Heart right ventricle (tissue), 16 donors: ENCODE measurements at places on chromosomes 3 and 15. TPM values are rescaled to one million over a fixed set of nuclear protein-coding genes. Genes with fewer than 3 reads are reported as not detected.

KBTBD13 gene
- total RNA-seq, result 4.6 TPM

ALPK3 gene
- total RNA-seq, result 247 TPM

MAGEF1 gene
- 32.5 TPM for total RNA-seq

POLR2H gene
- total RNA-seq, result 21.3 TPM

ZIC4 gene
- not detected for total RNA-seq

SLC9C1 gene
- total RNA-seq, result 1.6 TPM

- no peaks in the 10 kb centered on the region for H3K27me3 ChIP-seq
- H3K27ac ChIP-seq, result no peak overlapping the region
- no peaks in the 10 kb centered on the region for H3K4me1 ChIP-seq
These were observed 511.4 kb upstream of the CBLB start for GRCh38 chr3:106380232-106380631.

GRCh38 chr3:22609139-22609538 lies 594.0 kb upstream of the UBE2E2 start:
- H3K4me1 ChIP-seq, result no peaks in the 10 kb centered on the region
- no peak overlapping the region for H3K4me3 ChIP-seq
- DNase-seq, result no peak
- H3K27ac ChIP-seq, result no peak overlapping the region
- no peaks in the 10 kb centered on the region for H3K36me3 ChIP-seq

GRCh38 chr15:96657096-96657495 lies 326.6 kb downstream of the NR2F2 start:
- no peaks in the 10 kb centered on the region for H3K4me1 ChIP-seq
- H3K4me3 ChIP-seq, result no peak overlapping the region
- H3K27ac ChIP-seq, result no peak overlapping the region
- DNase-seq, result no peak
- no peaks in the 10 kb centered on the region for H3K27me3 ChIP-seq
- H3K36me3 ChIP-seq, result no peaks in the 10 kb centered on the region

GRCh38 chr15:81311752-81312464 lies 12.0 kb downstream of the STARD5 start:
- DNase-seq, result no peak
- H3K27ac ChIP-seq, result peak overlapping the region; percentile 89
- H3K4me3 ChIP-seq, result no peak overlapping the region
- no peaks in the 10 kb centered on the region for H3K36me3 ChIP-seq

GRCh38 chr3:45345846-45346580 lies 42.4 kb upstream of the LARS2 start:
- H3K27ac ChIP-seq, result no peak overlapping the region
- H3K27me3 ChIP-seq, result peaks cover 8% of the 10 kb centered on the region
- no peak overlapping the region for H3K4me3 ChIP-seq
- DNase-seq, result no peak
- H3K4me1 ChIP-seq, result no peaks in the 10 kb centered on the region

GRCh38 chr3:45773072-45773471 lies 23.3 kb downstream of the SLC6A20 start:
- H3K4me3 ChIP-seq, result no peak overlapping the region
- no peaks in the 10 kb centered on the region for H3K4me1 ChIP-seq
- H3K27me3 ChIP-seq, result no peaks in the 10 kb centered on the region
- no peak overlapping the region for H3K27ac ChIP-seq
- no peak for DNase-seq

- peaks cover 76% of the 10 kb centered on the region for H3K4me1 ChIP-seq
- DNase-seq, result no peak
- H3K27me3 ChIP-seq, result no peaks in the 10 kb centered on the region
- H3K27ac ChIP-seq, result no peak overlapping the region
- H3K36me3 ChIP-seq, result no peaks in the 10 kb centered on the region
These were observed 25.2 kb downstream of the CORO2B start for GRCh38 chr15:68603951-68604350.

GRCh38 chr3:38580450-38581382 lies 68.8 kb downstream of the SCN5A start:
- H3K4me3 ChIP-seq, result no peak overlapping the region
- H3K27ac ChIP-seq, result peak overlapping the region; percentile 77

- DNase-seq, result no peak
- H3K27ac ChIP-seq, result no peak overlapping the region
- H3K4me3 ChIP-seq, result no peak overlapping the region
- no peaks in the 10 kb centered on the region for H3K36me3 ChIP-seq
- H3K4me1 ChIP-seq, result peaks cover 13% of the 10 kb centered on the region
These were observed 14.2 kb downstream of the CMTM7 start for GRCh38 chr3:32405711-32406323.

GRCh38 chr3:143822374-143822773 lies 25.9 kb downstream of the SLC9A9 start:
- no peak overlapping the region for H3K4me3 ChIP-seq
- no peaks in the 10 kb centered on the region for H3K36me3 ChIP-seq
- H3K27ac ChIP-seq, result no peak overlapping the region
- H3K4me1 ChIP-seq, result no peaks in the 10 kb centered on the region
- no peak for DNase-seq

- no peaks in the 10 kb centered on the region for H3K27me3 ChIP-seq
- no peak overlapping the region for H3K27ac ChIP-seq
- H3K4me1 ChIP-seq, result peaks cover 14% of the 10 kb centered on the region
- no peak for DNase-seq
These were observed 173.7 kb downstream of the FHIT start for GRCh38 chr3:61077551-61077950.

- peak; percentile 29 for DNase-seq
- peaks cover 56% of the 10 kb centered on the region for H3K27me3 ChIP-seq
- H3K27ac ChIP-seq, result no peak within 1 kb of the TSS
- H3K4me3 ChIP-seq, result no peak within 1 kb of the TSS
- no peaks in the 10 kb centered on the region for H3K4me1 ChIP-seq
These were observed at the start of gene ALDH1A3 for GRCh38 chr15:100879464-100880138. TSS of gene ALDH1A3 (plus strand) at chr15:100879831. CDS start at chr15:100879908, 77 bp downstream.

GRCh38 chr3:18355832-18356231 lies 69.3 kb downstream of the SATB1 start:
- H3K27ac ChIP-seq, result no peak overlapping the region
- peaks cover 3% of the 10 kb centered on the region for H3K4me1 ChIP-seq
- no peak for DNase-seq

DNA sequence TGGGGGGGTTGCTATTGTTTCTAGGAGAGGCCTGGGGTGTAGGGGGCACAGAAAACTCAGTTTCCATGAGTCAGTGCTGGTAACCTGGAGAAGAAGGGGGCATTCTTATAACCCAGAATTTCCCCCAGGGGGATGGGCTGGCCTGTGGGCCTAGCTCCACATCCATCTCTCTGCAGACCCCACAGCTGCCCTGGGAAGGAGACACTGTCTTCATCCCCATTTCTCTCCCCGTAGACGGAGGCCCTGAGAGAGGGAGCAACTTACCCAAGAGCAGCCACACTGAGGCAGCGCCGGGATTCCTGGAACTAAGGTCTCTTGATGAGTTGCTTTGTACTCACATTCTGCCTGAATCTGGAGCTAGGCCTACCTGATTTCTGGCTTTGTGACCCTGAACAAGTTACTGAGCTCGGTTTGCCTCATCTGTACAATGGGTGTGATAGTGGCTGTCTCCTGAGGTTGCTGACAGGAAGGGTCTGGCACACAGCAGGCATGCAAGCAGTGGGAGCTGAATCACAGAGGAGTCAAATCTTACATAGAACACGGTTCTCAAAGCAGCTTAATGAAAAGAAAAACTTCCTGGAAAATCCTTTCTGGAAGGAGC lies 55.0 kb upstream of the LCTL start:
- H3K4me3 ChIP-seq, result no peak overlapping the region
- no peak for DNase-seq
- peak overlapping the region; percentile 12 for H3K27ac ChIP-seq
- peaks cover 9% of the 10 kb centered on the region for H3K4me1 ChIP-seq
- H3K27me3 ChIP-seq, result no peaks in the 10 kb centered on the region
- no peaks in the 10 kb centered on the region for H3K36me3 ChIP-seq

DNA sequence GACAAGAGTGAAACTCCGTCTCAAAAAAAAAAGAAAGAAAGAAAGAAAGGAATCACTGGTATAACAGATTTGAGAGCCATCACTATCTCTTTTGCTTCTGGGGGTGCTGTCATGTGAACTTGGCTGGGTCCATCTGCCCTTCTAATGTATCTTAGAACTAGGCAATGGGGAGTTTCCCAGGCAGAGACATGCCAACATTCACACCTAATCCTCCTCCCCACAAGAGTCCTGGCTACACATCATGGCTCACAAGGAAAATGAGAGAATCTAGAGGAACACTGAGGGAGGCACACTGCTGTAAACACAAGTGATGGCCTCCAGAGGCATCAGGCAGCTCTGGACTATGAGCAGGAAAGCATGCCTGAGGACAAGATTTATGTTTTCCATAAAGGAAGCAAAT lies 67.8 kb upstream of the PPP2R3A start:
- no peak overlapping the region for H3K27ac ChIP-seq
- H3K36me3 ChIP-seq, result no peaks in the 10 kb centered on the region
- DNase-seq, result no peak
- H3K27me3 ChIP-seq, result no peaks in the 10 kb centered on the region
- no peaks in the 10 kb centered on the region for H3K4me1 ChIP-seq

GRCh38 chr15:67042551-67043142 lies 22.8 kb upstream of the SMAD3 start:
- no peak overlapping the region for H3K27ac ChIP-seq
- no peak overlapping the region for H3K4me3 ChIP-seq
- no peak for DNase-seq
- H3K27me3 ChIP-seq, result no peaks in the 10 kb centered on the region
- H3K4me1 ChIP-seq, result peaks cover 43% of the 10 kb centered on the region
- H3K36me3 ChIP-seq, result no peaks in the 10 kb centered on the region

DNA sequence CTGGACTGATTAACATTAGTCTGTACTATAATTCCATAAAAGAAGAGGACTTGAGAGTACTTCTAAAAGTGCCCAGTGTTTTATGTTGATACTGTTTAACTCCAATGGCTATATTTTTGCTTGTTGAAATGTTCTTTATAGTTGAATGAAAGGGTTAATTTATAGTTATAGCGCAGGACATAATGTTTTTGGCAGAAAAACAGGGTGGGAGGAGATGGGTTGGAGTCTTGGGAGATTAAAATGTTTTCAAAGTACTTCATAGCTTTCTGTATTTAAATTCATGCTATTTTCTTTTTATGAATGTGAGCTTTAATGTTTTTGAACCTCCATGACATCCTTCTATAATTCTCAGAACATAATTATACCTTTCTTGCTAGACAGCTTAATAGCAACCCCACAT lies 108.2 kb downstream of the CNTN3 start:
- H3K36me3 ChIP-seq, result no peaks in the 10 kb centered on the region
- no peak overlapping the region for H3K27ac ChIP-seq
- no peak overlapping the region for H3K4me3 ChIP-seq

DNA sequence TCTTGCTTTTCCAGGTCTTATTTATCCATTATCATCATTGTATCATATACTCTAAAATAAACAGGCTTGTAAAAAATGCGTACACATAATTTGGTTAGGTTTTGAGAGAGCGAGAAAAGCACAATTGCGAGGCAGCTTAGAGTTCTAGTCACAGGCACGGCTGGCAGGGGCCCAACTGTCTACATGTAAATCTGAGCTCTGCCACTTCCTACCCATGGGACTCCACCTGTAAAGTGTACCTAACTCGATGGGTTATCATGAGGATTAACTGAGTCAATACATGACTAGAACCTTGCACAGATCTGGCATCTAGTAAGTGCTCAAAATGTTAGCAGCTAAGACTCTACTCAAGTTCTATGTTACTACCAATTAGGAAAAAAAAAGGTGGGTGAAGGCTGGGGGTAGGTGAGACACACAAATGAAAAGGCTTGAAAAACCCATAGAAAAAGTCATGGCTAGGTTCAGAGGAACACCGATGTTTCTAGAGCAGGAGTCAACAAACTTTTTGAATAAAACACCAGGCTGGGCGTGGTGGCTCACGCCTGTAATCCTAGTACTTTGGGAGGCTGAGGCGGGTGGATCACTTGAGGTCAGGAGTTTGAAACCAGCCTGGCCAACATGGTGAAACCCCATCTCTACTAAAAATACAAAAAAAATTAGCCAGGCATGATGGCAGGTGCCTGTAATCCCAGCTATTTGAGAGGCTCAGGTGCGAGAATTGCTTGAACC lies 36.2 kb downstream of the GLB1 start:
- no peaks in the 10 kb centered on the region for H3K27me3 ChIP-seq
- no peak overlapping the region for H3K4me3 ChIP-seq
- H3K4me1 ChIP-seq, result no peaks in the 10 kb centered on the region
- no peak for DNase-seq
- H3K27ac ChIP-seq, result peak overlapping the region; percentile 41

DNA sequence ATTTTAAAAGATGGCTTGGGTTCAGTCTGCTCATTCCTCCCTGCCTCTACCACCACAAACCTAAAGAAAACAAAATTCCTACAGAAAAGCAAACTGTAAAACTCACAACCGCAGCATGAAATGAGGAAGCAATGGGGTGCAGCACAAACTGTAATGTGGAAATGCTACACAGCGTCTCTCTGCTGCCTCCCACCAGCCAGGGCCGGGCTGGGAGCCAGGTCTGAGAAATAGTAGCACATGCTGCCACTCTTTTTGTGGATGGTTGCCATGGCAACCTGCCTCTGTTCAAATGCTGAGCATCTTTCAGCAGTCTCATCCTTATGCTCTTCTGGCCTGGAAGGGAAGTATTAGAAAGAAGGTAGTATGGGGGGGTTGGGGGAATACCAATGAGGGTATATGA lies 55.4 kb downstream of the EOMES start:
- DNase-seq, result peak; percentile 47
- peaks cover 11% of the 10 kb centered on the region for H3K4me1 ChIP-seq
- H3K36me3 ChIP-seq, result no peaks in the 10 kb centered on the region
- H3K27me3 ChIP-seq, result no peaks in the 10 kb centered on the region
- H3K4me3 ChIP-seq, result no peak overlapping the region

- H3K4me1 ChIP-seq, result no peaks in the 10 kb centered on the region
- no peak overlapping the region for H3K4me3 ChIP-seq
- no peak for DNase-seq
- no peaks in the 10 kb centered on the region for H3K27me3 ChIP-seq
- no peaks in the 10 kb centered on the region for H3K36me3 ChIP-seq
These were observed 30.6 kb upstream of the ADAMTS7 start for GRCh38 chr15:78841891-78842290.

DNA sequence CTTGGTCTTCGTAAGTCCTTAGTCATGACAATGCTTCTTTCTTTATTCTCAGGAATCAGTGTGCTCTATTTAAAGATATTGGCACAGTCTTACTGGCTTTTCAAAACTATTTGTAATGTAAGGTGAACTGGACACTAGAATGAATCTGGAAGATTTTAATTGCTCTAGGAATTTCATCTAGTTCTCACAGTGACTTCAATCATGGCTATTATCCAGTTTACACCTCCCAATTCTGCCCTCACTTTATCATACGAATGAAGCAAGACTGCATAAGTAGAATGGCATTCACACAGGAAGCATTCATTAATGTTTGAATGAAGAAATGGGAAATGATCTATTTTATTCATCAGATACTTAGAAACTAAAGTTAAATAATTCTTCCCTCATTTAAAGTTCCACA lies 26.7 kb upstream of the DRD3 start:
- H3K4me3 ChIP-seq, result no peak overlapping the region
- no peak overlapping the region for H3K27ac ChIP-seq
- no peaks in the 10 kb centered on the region for H3K27me3 ChIP-seq
- H3K36me3 ChIP-seq, result no peaks in the 10 kb centered on the region

DNA sequence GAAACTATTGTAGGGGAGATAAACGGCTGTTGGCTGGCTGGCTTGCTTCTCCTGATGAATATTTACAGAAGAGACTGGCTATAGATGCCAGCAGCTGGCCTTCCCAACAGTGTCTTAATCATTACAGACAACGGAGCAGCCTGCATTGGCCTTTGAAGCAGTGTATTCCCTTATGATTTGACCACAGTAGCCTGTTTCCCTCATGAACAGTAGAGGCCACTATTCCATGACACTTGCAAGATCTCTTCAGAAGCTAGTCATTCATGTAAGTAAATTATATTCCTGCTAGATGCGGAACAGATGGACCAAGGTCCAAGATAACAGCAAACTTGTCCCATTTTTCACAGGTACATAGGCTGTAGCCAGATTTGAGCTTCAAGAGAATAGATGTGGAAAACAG lies 47.3 kb downstream of the TMCO5A start:
- no peaks in the 10 kb centered on the region for H3K4me1 ChIP-seq
- no peaks in the 10 kb centered on the region for H3K27me3 ChIP-seq
- H3K36me3 ChIP-seq, result no peaks in the 10 kb centered on the region
- no peak overlapping the region for H3K27ac ChIP-seq
- H3K4me3 ChIP-seq, result no peak overlapping the region
- no peak for DNase-seq
